ENCODE measurements at places on chromosomes 1 and 21. TPM values are rescaled to one million over a fixed set of nuclear protein-coding genes. Genes with fewer than 3 reads are reported as not detected.

The CTH gene
- 1.2 TPM for total RNA-seq

The SPTA1 gene
- not detected for total RNA-seq

The ALX3 gene
- not detected for total RNA-seq

The HCN3 gene
- total RNA-seq: 6.6 TPM

The AKNAD1 gene
- total RNA-seq: 1.2 TPM

The RPAP2 gene
- total RNA-seq: 10.0 TPM

The IVL gene
- total RNA-seq: not detected

The CFHR5 gene
- total RNA-seq: not detected

The C8A gene
- not detected for total RNA-seq

The LRRC53 gene
- total RNA-seq: not detected

The RXFP4 gene
- not detected for total RNA-seq

The IL10 gene
- total RNA-seq: not detected

The GPX7 gene
- not detected for total RNA-seq

The CLIC6 gene
- total RNA-seq: not detected

The PTPRC gene
- not detected for total RNA-seq

The PAPPA2 gene
- total RNA-seq: not detected

The CCNL2 gene
- 44.2 TPM for total RNA-seq

The ZMYM4 gene
- 9.3 TPM for total RNA-seq

The BARHL2 gene
- not detected for total RNA-seq

The PPCS gene
- 37.4 TPM for total RNA-seq

The ZP4 gene
- total RNA-seq: not detected

The RBM11 gene
- total RNA-seq: not detected

The CELA3B gene
- not detected for total RNA-seq

The LY9 gene
- total RNA-seq: 0.12 TPM

The PRDX6 gene
- total RNA-seq: 303 TPM

Data from A549 treated with ZK216348 at 1 μM for 4 hours (cell line).